ENCODE measurements at places on chromosomes 4 and X. TPM values are rescaled to one million over a fixed set of nuclear protein-coding genes. Genes with fewer than 3 reads are reported as not detected.

DNA sequence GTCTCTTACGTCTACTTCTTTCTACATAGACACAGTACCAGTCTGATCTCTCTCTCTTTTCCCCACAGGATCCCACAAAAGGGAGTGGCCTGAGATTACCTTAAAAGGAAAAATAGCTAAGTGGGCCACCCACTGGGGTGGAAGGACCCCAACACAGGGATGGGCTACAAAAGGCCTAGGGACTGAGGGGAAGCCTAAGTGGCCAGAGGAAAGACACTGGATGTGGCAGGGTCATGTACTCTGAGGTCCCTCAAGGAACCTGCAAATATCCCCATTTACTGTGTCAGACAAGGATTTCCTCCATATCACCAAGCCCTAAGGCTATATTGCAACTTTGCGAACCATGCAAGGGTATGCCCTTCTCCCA, 6.5 kb upstream of the PRDX4 start:
- no peak overlapping the region for H3K4me3 ChIP-seq
- no peaks in the 10 kb centered on the region for H3K27me3 ChIP-seq
- no peak overlapping the region for H3K27ac ChIP-seq
- H3K36me3 ChIP-seq, result no peaks in the 10 kb centered on the region
- DNase-seq, result no peak
- H3K4me1 ChIP-seq, result no peaks in the 10 kb centered on the region

DNA sequence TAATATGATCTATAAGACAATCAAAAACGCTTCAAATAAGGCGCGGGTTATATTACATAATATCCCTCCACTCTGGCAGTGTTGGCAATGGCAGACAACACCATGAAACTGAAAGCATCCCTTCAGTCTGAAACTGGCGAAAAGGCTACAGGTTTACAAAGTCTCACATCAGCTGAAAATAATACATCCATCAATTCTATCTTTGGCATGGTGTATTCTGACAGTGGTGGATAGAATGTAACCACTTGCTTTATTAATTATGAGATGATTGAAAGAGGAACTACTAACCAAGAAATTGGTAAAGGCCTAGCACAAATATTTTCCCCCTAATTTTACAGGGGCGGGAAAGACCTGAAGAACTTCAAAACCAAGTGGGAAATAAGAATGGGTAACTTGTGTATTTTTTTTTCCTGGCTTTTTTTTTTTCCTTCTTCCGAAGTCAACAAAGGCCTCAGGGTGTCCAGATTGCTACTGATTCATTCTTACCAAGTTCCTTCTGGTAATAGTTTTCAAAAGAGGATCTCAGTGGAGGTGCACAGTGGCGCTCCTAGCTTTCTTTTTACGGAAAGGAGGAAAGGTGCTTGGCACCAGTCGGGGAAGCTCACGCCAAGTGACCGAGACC, 728 bp downstream of the UBA6 start:
- H3K27me3 ChIP-seq, result no peaks in the 10 kb centered on the region
- DNase-seq, result no peak
- H3K36me3 ChIP-seq, result no peaks in the 10 kb centered on the region
- peak overlapping the region; percentile 82 for H3K27ac ChIP-seq

DNA sequence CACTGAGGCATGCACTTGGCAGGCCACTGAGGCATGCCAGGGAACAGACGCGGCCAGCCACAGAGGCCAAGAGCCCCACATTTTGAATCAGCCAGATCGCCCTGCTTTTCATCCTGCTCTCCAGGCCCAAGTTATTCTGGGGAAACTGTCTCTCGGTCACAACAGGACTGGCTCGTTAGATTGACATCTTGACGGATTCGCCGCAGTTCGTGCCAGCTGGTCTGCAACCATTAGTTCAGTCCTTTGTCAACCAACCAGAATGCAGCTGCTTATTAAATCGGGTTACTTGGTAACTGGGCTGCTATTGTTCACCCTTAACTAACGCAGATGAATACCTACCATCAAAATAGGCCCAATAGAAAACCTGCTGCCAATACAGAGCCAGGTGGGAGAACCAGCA, 16.7 kb downstream of the CLDN34 start:
- H3K36me3 ChIP-seq, result no peaks in the 10 kb centered on the region
- no peak overlapping the region for H3K4me3 ChIP-seq
- H3K27ac ChIP-seq, result no peak overlapping the region
- H3K27me3 ChIP-seq, result no peaks in the 10 kb centered on the region
- peaks cover 5% of the 10 kb centered on the region for H3K4me1 ChIP-seq
- DNase-seq, result no peak

GRCh38 chr4:10664408-10664807, 20.2 kb downstream of the CLNK start:
- H3K27me3 ChIP-seq, result no peaks in the 10 kb centered on the region
- H3K27ac ChIP-seq, result no peak overlapping the region
- no peaks in the 10 kb centered on the region for H3K4me1 ChIP-seq
- H3K36me3 ChIP-seq, result no peaks in the 10 kb centered on the region

DNA sequence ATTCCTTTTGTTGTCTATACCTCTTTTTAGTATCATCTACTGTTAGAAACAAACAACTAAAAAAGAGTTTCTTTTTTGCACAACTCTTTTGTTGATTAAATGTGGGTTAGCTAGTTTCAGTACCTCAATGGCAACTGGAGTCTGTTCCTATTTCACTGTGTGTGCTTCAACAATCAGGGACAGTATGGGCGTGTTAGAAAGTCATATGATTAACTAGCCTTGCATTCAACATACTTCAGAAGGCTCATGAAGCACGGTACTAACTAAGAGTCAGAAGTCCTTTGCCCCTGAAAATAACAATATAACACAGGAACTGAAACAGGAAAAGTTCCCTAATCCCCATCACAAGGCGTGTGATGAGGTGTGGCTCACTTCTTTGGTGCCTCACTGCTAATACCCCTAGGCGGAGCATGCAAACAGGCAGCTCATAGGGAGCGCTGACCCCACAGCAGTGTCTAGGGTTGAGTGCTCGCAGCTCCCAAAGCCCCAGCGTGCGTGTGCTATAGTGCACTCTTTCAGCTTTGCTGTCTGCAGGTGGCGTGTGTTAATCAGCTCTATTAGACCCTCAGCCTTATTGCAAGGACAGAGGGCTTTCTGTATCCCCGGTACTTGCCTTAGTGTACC, 203.1 kb upstream of the NDST3 start:
- DNase-seq, result no peak
- H3K27ac ChIP-seq, result no peak overlapping the region
- H3K27me3 ChIP-seq, result no peaks in the 10 kb centered on the region
- no peaks in the 10 kb centered on the region for H3K4me1 ChIP-seq

DNA sequence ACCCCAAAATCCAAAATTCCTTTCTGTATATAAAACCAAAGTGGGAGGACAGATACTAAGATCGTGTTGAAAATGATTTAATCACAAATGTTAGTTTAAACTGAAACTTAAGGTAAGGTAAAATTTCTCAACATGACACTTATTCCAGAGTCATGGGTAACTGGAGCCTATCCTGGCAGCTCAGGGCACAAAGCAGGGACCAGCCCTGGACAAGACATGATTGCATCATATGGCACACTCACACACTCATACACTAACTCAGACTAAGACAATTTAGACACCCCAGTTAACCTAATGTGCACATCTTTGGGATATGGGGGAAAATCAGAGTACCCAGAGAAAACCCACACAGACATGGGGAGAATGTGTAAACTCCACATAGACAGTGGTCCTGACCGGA, 244.1 kb upstream of the TEX13A start:
- H3K4me1 ChIP-seq, result no peaks in the 10 kb centered on the region
- H3K4me3 ChIP-seq, result no peak overlapping the region
- DNase-seq, result no peak
- no peak overlapping the region for H3K27ac ChIP-seq

- H3K27me3 ChIP-seq, result no peaks in the 10 kb centered on the region
- no peaks in the 10 kb centered on the region for H3K36me3 ChIP-seq
- H3K27ac ChIP-seq, result no peak overlapping the region
- no peak for DNase-seq
- H3K4me3 ChIP-seq, result no peak overlapping the region
These were observed 56.1 kb upstream of the TMEM131L start for GRCh38 chr4:153409924-153410501.

DNA sequence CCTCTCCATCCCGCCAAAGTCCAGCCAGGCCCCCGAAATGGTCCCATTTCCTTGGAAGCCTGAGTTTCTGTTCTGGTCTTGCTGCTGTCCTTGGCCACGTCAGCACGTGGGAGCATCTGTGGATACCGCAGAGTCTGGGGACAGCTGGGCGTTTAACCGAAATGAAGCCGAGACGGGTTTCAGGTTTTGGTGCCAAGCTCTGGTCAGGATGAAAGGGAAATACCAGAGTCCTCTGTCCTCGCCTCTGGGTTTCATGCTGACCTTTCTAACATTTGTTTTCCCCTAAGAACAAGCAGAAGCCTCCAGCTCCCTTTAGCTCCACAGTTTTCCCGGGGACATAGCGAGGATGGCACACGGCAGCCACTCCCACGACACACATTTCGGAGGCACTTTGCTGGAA, 19.7 kb downstream of the SHOX start:
- no peaks in the 10 kb centered on the region for H3K27me3 ChIP-seq
- H3K4me1 ChIP-seq, result no peaks in the 10 kb centered on the region
- no peak overlapping the region for H3K4me3 ChIP-seq
- DNase-seq, result no peak
- no peaks in the 10 kb centered on the region for H3K36me3 ChIP-seq

DNA sequence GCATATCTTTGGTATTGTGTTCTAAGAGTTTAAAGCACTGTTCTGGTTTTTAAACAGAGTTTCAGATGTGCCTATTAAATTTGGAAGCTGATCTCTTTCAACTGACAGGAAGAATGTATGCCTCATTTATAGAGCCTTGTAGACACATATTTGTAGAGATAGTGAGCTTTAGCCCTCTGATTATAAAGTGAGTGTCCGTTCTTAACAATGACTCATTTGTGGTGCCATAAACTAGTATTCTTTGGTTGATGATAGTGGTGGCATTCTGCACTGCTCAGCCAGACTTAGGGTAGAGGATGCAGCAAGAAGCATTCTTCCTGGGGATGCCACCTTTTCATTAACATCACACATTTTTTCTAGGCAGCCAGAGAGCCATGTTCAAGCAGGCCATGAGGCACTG, 121.7 kb downstream of the TLL1 start:
- no peak overlapping the region for H3K4me3 ChIP-seq
- no peaks in the 10 kb centered on the region for H3K4me1 ChIP-seq
- H3K27ac ChIP-seq, result no peak overlapping the region

DNA sequence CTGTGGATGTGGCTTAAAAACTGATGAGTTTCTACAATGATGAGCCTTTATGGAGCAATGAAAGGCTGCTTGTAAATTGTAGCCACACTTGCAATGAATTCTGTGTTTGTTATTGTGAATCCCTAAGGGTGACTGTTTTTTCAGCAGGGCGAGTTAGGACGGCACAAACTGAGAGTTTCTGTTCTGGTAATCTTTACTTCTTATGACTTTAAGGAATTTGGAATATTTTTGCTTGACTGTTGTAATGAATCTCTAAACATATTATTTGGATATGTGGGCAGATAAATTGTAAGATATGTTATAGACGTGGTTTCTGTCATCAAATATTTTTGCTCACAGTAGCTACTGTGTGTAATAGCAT, 22.2 kb downstream of the RBPJ start:
- H3K4me1 ChIP-seq, result peaks cover 24% of the 10 kb centered on the region
- DNase-seq, result no peak
- no peaks in the 10 kb centered on the region for H3K36me3 ChIP-seq
- no peak overlapping the region for H3K27ac ChIP-seq

DNA sequence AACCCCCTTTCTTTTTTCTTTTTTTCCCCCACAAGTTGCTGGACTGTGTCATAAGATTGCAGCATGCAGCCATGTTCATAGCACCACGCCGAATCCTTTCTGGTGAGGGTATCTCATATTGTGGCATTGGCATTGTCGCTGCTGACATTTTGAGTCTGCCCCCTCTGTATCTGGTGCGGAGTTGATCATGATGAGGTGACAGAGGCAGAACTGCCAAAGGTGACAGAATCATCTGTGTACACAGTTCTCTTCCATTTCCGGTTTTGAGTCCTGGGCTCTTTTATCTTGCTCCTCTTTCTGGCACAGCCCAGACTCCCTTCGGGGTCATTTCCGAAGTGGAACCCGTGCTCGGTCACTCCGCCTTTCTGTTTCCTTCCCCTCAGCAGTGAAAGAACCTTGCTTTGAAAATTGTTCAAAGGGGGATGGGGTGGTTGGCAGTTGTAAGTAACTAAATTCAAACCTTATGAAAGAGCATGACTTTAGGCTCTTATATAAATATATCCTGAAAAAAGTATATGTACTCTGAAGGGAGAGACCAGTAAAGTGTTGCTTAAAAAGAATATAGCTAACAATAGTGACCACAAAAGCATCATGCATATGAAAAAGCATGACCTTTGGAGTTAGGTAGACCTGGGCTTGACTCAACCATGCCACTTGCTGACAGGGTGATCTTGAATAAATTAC, 55.0 kb upstream of the BMP2K start:
- H3K36me3 ChIP-seq, result no peaks in the 10 kb centered on the region
- H3K4me1 ChIP-seq, result no peaks in the 10 kb centered on the region
- DNase-seq, result peak; percentile 26
- H3K27ac ChIP-seq, result no peak overlapping the region
- H3K4me3 ChIP-seq, result no peak overlapping the region
- H3K27me3 ChIP-seq, result no peaks in the 10 kb centered on the region

DNA sequence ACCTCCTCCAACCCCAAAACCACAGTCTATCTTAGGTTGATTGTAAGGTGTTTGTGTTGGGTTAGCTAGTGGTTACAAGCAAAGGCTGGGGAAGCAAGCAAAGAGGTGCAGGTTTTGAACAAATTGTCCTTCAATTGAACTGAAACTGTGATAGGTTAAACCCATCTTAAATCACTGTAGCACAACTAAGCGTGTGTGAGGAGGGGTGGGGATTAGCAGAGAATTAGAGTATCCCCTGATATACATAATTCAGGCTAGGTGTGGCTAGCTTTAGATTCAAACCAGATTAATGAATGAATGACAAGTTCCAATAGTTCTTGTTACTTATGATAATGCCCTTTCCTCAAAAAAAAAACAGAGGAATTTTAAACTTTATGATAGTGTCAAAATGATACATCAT, 191.0 kb upstream of the POF1B start:
- H3K4me1 ChIP-seq, result no peaks in the 10 kb centered on the region
- no peaks in the 10 kb centered on the region for H3K36me3 ChIP-seq
- H3K4me3 ChIP-seq, result no peak overlapping the region
- no peak for DNase-seq

DNA sequence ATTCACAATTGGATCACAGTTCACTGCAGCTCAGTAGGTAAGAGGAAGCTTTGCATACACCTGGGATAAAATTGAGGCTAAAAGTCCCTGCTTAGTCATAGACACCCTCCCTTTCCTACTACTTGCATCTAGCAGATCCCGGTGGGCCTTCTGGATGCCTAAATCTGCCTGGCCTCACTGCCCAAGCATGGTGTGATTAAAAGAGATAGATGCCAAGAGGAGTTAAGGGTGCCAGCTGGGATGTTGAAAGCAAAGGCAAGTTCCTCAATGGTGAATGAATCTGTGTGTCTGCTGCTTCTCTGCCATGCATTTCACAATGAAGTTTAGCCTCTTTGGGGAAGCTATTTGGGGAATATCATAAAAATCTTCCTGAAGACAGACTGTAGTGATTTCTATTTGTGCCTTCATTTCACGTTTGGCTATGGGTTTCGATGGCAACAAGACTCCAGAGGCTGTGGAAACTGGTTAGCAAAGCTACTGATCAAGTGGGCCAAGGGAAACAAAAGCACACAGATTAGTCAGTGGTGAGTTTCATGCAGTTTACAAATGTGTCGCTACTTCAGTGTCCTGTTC, 534.0 kb downstream of the ANKRD50 start:
- no peaks in the 10 kb centered on the region for H3K27me3 ChIP-seq
- DNase-seq, result no peak
- H3K4me1 ChIP-seq, result no peaks in the 10 kb centered on the region
- H3K36me3 ChIP-seq, result no peaks in the 10 kb centered on the region
- H3K4me3 ChIP-seq, result no peak overlapping the region

The APELA gene
- total RNA-seq, result not detected

The DMRTC1B gene
- total RNA-seq, result not detected

The THAP6 gene
- 15.8 TPM for total RNA-seq

The TSPAN7 gene
- total RNA-seq, result 8.6 TPM

The MAGED4B gene
- total RNA-seq, result 7.3 TPM

The FBXL5 gene
- 52.4 TPM for total RNA-seq
